ENCODE measurements at places on chromosomes 12 and 14. TPM values are rescaled to one million over a fixed set of nuclear protein-coding genes. Genes with fewer than 3 reads are reported as not detected.

GRCh38 chr12:122323311-122324019 lies 57.2 kb upstream of the VPS33A start:
- no peaks in the 10 kb centered on the region for H3K27me3 ChIP-seq
- DNase-seq, result no peak
- no peak overlapping the region for H3K27ac ChIP-seq

GRCh38 chr12:95723693-95724384 lies 66.7 kb downstream of the NTN4 start:
- no peaks in the 10 kb centered on the region for H3K27me3 ChIP-seq
- H3K36me3 ChIP-seq, result no peaks in the 10 kb centered on the region
- no peak overlapping the region for H3K27ac ChIP-seq
- DNase-seq, result no peak

CBLN3 gene
- 3.2 TPM for total RNA-seq

ACSS3 gene
- total RNA-seq, result 52.1 TPM

GPR132 gene
- 1.7 TPM for total RNA-seq
